GM13976 (cell line): ENCODE measurements at places on chromosomes 13 and 19.

GRCh38 chr19:45529420-45529785 lies 22.1 kb downstream of the VASP start:
- DNase-seq: no peak

- DNase-seq: no peak
Observed at GRCh38 chr19:38836159-38836982, 4.8 kb upstream of the ECH1 start.

- peak; percentile 83 for DNase-seq
Observed at GRCh38 chr19:17385878-17386611, 8.0 kb downstream of the CCDC194 start.

GRCh38 chr13:85590231-85590931 lies 208.8 kb downstream of the SLITRK6 start:
- no peak for DNase-seq

GRCh38 chr19:51293571-51294210 lies 17.8 kb upstream of the IGLON5 start:
- DNase-seq: no peak

DNA sequence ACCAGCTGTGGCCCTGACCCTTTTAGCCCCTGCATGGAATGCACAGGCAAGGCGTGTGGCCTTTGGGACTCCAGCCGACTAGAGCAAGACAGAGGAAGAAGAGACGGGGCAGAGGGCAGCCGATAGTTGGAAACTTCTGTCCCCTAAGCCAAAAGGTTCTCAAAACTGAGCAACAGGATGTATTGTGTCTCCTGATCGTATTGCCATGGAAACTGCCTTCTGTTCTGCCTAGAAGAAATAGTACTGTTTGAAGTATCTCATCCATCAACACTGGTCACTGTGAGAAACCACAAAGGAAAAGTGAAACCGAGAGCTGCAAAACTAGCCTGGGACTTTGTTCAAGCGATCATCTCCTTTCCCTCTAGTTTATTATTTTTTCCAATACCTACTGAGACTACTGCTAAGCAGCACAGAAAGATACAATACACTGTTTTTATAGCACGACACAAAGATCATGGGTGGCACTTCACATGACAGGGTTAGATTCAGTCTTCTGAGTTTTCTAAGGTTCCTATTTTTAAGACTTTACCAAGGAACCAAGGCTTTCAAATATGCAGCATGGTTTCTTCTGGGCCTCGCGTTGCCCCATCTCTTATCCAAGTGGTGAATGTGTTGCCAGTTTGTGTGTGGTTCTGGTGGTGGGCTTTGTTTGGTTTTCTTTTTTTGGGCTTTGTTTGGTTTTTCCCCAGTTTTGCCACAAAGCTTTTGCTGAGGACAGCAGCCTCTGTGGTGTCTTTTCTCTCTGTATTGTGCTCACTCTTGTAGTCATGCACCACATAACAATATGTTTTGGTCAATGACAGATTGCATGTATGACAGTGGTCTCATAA lies 49.3 kb upstream of the GPR183 start:
- DNase-seq: peak; percentile 79
